A549 treated with CpdA at 1 μM for 4 hours (cell line): ENCODE measurements at places on chromosomes 13 and 19. TPM values are rescaled to one million over a fixed set of nuclear protein-coding genes. Genes with fewer than 3 reads are reported as not detected.

PSG4 gene
- total RNA-seq: 0.66 to 2.4 TPM (median 1.0 TPM) in 5 replicates

FGF22 gene
- total RNA-seq: 0.58 to 1.1 TPM (median 0.88 TPM) in 5 replicates

HS6ST3 gene
- not detected in 5 replicates for total RNA-seq

RTBDN gene
- total RNA-seq: 0.10 to 0.77 TPM (median 0.27 TPM) in 4 of 5 replicates, not detected in the other

ZNF709 gene
- 0.04 TPM in 1 of 5 replicates, not detected in the others for total RNA-seq

MTUS2 gene
- 0.01 TPM in 1 of 5 replicates, not detected in the others for total RNA-seq

CBY2 gene
- 0.03 TPM in 1 of 5 replicates, not detected in the others for total RNA-seq

UBE2L5 gene
- total RNA-seq: not detected in 5 replicates

AMH gene
- 10.6 to 22.6 TPM (median 18.9 TPM) in 5 replicates for total RNA-seq

PPP5C gene
- total RNA-seq: 80.7 to 89.6 TPM (median 86.5 TPM) in 5 replicates

ATXN8OS gene
- total RNA-seq: not detected in 5 replicates

TEX29 gene
- total RNA-seq: 0.19 to 0.51 TPM (median 0.20 TPM) in 3 of 5 replicates, not detected in the others

OR7G2 gene
- total RNA-seq: not detected in 5 replicates

ZNF112 gene
- total RNA-seq: 1.7 to 2.8 TPM (median 2.3 TPM) in 5 replicates

COX6B2 gene
- total RNA-seq: 0.83 to 1.5 TPM (median 1.1 TPM) in 5 replicates

TMEM221 gene
- total RNA-seq: 0.56 to 0.92 TPM (median 0.74 TPM) in 5 replicates

MIER2 gene
- total RNA-seq: 14.4 to 22.9 TPM (median 18.8 TPM) in 5 replicates

MAST1 gene
- 1.0 to 3.0 TPM (median 1.9 TPM) in 5 replicates for total RNA-seq

ZNF699 gene
- total RNA-seq: 0.36 to 1.7 TPM (median 0.87 TPM) in 5 replicates

SLC6A16 gene
- 1.0 to 1.3 TPM (median 1.1 TPM) in 5 replicates for total RNA-seq

CEACAM7 gene
- total RNA-seq: 0.02 TPM in 1 of 5 replicates, not detected in the others

SPIB gene
- total RNA-seq: 0.18 to 0.51 TPM (median 0.33 TPM) in 5 replicates

PRR20A gene
- not detected in 5 replicates for total RNA-seq

ADAT3 gene
- 2.8 to 7.6 TPM (median 6.3 TPM) in 5 replicates for total RNA-seq

COL4A1 gene
- total RNA-seq: 70.5 to 94.1 TPM (median 87.5 TPM) in 5 replicates

CRX gene
- not detected in 5 replicates for total RNA-seq

MISP3 gene
- total RNA-seq: 3.1 to 4.3 TPM (median 4.0 TPM) in 5 replicates

C1QTNF9 gene
- not detected in 5 replicates for total RNA-seq

KIRREL2 gene
- total RNA-seq: 0.47 to 0.65 TPM (median 0.51 TPM) in 5 replicates

ICAM1 gene
- 3.4 to 7.4 TPM (median 4.9 TPM) in 5 replicates for total RNA-seq

C13orf46 gene
- total RNA-seq: 0.16 to 0.24 TPM (median 0.22 TPM) in 5 replicates

OR7A5 gene
- not detected in 5 replicates for total RNA-seq

PPM1N gene
- 6.5 to 8.5 TPM (median 7.4 TPM) in 5 replicates for total RNA-seq

YIF1B gene
- 96.5 to 139 TPM (median 125 TPM) in 5 replicates for total RNA-seq

C19orf44 gene
- 3.0 to 3.5 TPM (median 3.2 TPM) in 5 replicates for total RNA-seq
